Stimulated activated CD4-positive, alpha-beta T cell treated with anti-CD3 and anti-CD28 coated beads, Interleukin-15, amount 100 ng/mL, for 48 hours (primary cell): ENCODE measurements at places on chromosomes 12 and 14.

DNA sequence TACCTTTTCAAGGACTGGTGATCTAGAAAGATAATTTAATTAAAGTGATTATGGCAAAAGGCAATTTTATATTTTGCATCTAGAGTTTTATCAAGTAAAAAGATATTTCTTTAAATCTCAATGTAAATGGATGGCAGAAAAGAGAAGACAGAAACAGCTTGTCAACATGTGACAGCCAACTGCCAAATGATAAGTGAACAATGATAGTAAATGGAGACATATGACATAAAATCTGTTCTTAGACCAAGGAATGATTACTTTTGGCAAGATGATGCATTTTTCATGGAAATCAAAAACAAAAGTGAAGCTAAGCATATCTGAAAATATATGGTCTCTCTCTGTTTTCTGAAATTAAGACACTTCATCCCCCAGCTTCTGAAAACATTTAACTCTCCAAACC, 1730.7 kb upstream of the FLRT2 start:
- DNase-seq, result no peak

- no peak for DNase-seq
These were observed 1.0 kb downstream of the KCNA1 start for GRCh38 chr12:4910502-4911315.

DNA sequence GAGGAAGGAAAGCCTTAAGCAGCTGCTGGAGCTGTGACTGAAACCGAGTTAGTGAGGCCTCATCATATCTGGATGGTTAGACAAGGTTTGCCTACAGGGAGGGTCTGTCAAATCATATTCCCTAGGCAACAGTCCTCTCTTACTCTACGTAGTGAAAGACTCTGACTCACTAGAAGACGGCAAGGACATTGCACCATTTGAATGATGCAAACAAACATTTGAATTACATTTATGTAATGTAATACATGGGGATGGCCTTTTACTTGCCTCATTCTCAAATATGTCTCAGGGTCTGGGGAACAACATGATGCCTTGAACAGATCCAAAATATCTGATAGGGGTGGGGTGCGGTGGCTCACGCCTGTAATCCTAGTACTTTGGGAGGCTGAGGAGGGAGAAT, 29.8 kb upstream of the STRAP start:
- no peak for DNase-seq

DNA sequence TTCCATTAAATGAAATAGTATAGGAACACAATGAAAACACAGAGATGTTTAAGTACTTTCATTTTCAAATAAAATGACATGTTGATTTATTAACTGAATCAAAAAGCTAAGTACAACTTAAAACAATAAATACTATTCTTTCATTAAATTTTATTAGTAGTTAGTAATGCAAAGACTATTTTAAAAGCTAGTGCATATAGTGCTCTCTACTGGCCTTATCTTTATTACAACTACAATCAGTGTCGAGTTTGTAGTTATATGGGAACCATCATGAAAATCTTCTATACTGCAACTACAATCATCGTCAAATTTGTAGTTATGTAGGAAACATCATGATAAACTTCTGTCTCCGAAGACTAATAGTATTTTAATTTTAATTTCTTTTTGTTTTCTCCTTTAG, 8.9 kb upstream of the LIN7A start:
- DNase-seq, result no peak

GRCh38 chr14:60553808-60554207, 44.9 kb downstream of the SIX6 start:
- no peak for DNase-seq

DNA sequence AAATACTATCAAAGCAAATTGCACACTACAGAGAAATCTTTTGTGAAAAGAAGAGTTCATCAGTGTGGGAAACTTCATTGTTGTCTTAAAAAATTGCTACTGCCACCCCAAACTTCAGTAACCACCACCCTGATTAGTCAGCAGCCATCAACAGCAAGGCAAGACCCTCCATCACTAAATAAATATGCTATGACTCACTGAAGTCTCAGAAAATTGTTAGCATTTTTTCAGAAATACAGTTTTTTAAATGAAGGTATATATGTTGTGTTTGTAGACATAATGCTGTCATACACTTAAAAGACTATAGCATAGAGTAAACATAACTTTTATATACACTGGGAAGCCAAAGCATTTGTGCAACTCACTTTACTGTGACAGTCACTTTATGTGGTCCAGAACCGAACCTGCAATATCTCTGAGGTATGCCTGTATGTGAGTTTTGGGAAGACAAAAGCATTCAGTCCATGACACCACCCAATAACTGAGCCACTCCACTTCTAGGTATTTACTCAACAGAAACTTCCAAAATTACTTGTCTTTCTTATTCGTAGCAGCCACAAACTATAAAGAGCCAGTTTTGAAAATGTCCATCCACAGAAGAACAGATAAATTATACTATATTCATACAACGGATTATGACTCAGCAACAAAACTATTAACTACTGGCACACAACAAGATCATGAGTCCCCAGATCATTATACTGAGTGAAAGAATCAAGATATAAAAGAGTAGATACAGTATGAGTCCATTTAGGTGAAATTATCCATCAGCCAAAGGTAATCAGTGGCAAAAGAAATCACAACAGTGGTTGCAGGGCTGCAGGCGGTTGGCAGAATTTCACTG, 649.6 kb downstream of the BCL11B start:
- no peak for DNase-seq

DNA sequence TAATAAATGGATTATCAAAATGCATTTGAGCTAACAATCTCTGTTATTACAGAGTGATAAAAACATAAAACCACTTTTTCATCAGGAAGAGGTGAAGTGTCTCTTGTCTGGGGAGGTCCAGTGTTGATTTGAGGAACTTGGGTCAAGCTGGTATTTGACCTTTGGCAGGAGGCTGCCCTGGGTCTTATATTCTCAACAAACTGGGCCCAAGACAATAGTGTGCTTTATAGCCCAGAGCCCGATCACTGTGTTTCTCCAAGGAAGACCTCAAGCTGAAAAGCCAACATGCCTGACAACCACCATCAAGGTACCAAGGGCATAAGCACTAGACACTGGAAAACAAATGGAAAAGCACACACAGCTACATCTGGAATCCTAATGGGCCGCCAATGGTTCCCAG, 137.0 kb downstream of the SLC25A21 start:
- DNase-seq, result no peak

- no peak for DNase-seq
These were observed 124.7 kb downstream of the EPS8 start for GRCh38 chr12:15664491-15664890.

GRCh38 chr12:1842183-1842904, 22.0 kb downstream of the LRTM2 start:
- DNase-seq, result no peak

- no peak for DNase-seq
These were observed 65.4 kb downstream of the ACSM4 start for GRCh38 chr12:7369274-7369729.

DNA sequence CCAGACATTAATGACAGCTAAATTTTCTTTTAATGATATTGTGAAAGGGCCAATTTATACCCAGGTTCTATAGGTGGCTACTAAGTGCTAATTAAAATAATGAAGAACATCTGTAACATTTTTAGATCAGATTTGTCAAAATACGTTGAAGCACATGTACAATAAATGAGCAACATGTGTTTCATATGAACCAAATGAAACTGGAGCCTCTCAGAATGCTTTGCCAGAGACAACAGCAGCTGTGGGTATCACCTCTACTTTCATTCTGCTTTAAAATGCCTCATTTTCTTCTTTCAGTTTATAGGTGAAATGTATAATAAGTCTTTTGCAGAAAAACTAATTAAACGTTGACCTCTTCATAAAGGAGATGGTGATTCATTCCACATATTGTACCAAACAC, 26.1 kb upstream of the MYF6 start:
- no peak for DNase-seq

- no peak for DNase-seq
These were observed 153.9 kb downstream of the KIF26A start for GRCh38 chr14:104292084-104292970.

- no peak for DNase-seq
These were observed 178.6 kb upstream of the EEA1 start for GRCh38 chr12:93107514-93108312.

GRCh38 chr14:53783256-53783655, 173.4 kb downstream of the BMP4 start:
- no peak for DNase-seq

- no peak for DNase-seq
These were observed 191.6 kb downstream of the CRADD start for GRCh38 chr12:93868771-93869170.

DNA sequence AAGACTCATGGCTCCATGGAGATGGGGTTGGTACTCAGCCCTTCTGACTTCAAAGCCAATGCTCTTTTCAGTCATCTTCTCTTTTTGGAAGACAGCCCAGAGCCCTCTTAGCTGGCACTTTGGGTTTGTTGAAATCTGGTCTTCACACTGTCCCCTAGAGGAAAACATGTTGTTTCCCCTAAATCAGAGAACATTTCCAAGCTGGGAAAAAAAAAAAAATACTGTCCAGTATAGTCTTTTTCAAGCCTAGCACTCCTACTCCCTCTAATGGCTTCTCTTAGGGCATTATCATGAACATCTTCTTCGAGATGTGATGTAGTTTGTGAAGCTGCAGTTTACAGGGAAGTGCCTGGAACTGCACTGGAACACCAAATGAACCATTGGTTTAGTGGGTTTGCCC, 3.0 kb upstream of the ZC3H14 start:
- no peak for DNase-seq

- no peak for DNase-seq
These were observed 3.8 kb downstream of the GALNT16 start for GRCh38 chr14:69263771-69264170.

DNA sequence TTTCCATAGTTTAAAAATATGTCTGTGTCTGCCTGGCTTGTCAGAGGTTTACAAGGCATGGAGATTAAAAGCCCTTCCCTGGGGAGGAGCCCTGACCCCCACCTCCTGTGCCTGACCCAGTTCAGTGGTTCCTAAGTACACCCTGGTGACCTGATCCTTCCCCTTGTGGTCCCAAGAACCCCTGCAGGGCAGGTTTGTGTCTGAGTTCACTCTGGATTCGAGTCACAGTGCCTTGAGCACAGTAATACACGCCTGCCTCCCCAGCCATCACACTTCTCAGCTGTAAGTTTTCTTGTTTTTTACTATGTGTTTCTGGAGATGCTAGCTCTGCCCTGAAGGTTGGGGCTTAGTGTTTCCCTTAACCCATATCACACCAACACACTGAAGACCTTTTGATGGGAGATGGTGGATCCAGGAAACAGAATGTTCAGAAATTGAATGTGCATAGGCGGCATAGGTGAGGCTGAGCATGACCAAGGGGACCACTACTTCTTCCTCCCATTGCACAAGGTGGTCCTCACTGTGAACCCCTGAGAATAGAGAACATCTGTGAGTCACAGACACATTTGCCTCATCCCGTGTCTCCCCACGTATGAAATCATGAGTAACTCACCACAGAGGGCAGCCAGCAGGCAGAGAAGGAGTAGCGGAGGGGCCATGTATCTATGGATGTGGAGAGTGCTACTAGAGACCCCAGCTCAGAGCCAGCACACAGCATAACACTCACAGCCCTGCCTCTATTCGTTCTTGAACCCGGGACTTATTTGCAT, 962.9 kb downstream of the TMEM121 start:
- DNase-seq, result peak; percentile 47

- DNase-seq, result no peak
These were observed 14.5 kb downstream of the FBXL14 start for GRCh38 chr12:1579651-1580435.
